A549 (cell line): ENCODE measurements at places on chromosomes 4 and X.

DNA sequence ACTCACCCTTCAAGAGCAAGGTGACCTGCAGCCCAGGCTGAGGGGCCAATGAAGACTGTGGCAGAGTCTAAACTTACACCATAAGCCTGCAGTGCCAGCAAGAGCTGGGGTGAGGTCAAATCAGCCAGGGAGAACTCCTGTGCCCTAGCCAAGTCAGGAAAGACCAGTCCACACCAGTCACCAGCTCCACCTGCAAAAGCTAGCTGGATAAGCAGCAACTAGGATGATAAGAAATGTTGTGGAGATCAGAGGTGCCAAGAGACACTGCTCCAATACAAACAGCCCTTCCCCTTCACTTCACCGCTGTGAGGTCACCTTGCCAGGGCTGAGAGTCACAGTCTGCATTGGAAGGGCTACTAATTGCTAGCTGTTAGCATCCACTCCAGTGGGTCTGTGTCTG, 31.3 kb downstream of the NIPAL1 start:
- DNase-seq, result no peak

DNA sequence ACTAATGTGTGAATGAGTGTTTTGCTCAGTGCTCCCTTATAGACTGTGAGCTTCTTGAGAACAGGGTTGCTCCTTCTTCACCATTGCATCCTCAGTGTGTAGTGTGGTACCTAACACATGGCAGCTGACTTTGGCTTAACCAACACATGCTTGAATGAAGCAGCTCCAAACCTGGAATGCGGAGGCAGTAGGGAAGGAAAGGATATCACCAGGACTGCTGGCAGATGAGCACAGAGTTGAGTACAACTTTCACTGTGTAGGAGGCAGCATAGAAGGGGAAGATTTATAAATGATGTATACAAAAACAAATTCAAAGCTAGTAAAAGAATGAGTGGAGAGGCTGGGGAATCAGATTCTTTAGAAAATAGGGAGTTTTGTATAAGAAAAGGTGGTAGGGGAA, 174.3 kb downstream of the SLIT2 start:
- no peak for DNase-seq

DNA sequence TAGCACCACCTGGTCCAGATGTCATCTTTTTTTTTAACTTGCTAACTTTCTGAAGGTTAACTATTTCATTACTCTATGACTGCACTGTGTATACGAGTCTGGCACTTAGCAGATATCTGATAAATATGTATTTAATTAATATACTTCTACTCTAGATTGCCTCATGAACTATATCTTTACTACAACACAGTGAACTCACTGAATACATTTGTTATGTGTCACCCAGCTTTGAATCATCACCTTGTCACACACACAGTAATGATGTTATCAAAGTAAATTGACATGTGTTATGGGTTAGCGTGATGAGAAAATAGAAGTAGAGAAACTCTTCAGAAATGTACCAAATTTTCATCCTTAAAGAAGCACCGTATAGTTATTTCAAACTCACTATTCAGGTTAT, 419.3 kb upstream of the ADGRL3 start:
- no peak for DNase-seq

DNA sequence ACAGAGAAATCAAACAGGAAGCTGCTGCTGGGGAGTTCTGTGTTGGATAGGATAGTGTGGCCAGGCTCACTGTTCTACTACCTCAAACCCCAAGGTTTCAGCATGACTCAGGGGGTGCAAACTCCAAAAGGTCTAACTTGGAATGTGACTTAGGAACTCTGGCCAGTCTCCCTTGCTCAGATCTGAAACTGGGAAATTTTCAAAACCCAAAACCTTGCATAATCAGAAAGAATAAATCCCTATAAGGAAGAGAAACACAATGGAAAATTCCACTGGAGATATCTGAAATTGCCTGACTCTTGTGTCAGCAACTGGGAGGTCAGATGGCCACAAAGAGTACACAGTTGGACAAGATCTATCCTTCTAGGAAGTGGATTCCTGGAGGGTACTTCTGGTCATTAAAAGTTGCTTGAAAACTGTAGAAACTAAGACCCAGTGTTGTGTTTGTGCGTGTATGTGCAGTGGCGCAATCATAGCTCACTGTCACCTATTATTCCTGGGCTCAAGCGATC, 58.0 kb downstream of the PPEF2 start:
- peak; percentile 29 for DNase-seq

DNA sequence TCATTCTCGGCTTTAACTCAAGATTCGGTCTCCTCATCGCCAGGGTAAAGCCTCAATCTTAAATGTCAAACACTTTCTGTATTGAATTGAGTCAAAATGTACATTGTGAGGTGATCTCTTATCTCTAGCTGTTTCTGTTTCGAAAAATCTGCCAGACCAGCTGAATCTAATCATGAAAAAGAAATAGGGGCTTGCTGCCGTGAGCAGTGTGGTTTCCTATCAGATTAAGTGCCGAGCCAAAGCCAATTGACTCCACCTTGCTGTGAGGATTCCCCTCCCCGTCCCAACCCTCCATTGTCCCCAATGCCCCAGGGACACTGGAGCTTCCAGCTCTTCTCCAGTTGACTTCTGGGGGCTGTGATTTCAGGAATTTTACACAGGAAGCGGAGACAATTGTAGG, 12.5 kb upstream of the CRLF2 start:
- no peak for DNase-seq
